Naive thymus-derived CD8-positive, alpha-beta T cell (primary cell): ENCODE measurements at places on chromosomes 5 and 9. TPM values are rescaled to one million over a fixed set of nuclear protein-coding genes. Genes with fewer than 3 reads are reported as not detected.

DNA sequence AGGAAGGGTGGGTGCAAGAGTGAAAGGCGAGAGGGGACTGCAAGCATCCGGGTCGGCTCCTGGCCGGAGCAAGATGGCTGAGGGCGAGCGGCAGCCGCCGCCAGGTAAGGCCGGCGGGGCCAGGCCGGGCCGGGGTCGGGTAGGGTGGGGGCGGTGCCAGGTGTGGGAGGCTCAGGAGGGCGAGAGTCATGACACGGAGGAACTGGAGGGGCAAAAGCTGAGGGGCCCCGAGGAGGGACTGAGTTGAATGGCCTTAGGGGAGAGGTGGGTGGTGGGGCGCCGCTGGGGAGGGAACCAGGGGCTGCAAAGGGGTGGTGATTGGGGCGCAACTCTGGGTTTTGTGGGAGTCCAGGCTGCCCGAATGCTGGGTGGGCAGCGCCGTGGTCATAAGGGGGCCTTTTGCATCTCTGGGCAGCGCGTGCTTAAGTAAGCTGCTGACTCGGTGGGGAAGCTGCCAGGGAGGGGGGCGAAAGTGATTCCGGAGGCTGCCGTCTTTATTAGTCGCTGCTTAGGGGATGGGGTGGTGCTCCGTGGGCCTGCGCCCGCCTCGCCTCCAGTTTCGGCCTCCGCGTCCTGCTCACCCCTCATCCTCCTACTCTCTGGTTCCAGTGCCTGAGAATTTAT lies 425 bp downstream of the PTPA start:
- peak overlapping the region; percentile 96 for H3K27ac ChIP-seq
- H3K36me3 ChIP-seq = peaks cover 2% of the 10 kb centered on the region
- H3K4me3 ChIP-seq = peak overlapping the region; percentile 97
- peaks cover 41% of the 10 kb centered on the region for H3K4me1 ChIP-seq

Gene CDX1
- total RNA-seq = not detected

- H3K36me3 ChIP-seq = no peaks in the 10 kb centered on the region
- no peak for DNase-seq
- H3K4me1 ChIP-seq = peaks cover 20% of the 10 kb centered on the region
- no peak overlapping the region for H3K4me3 ChIP-seq
These were observed 5.7 kb upstream of the SMC2 start for GRCh38 chr9:104088416-104088815.

Gene SHOC1
- not detected for total RNA-seq

GRCh38 chr5:59206132-59206581 lies 623.3 kb downstream of the RAB3C start:
- DNase-seq = no peak
- H3K27me3 ChIP-seq = no peaks in the 10 kb centered on the region
- H3K4me1 ChIP-seq = no peaks in the 10 kb centered on the region
- no peaks in the 10 kb centered on the region for H3K36me3 ChIP-seq
- no peak overlapping the region for H3K27ac ChIP-seq

Gene TNC
- not detected for total RNA-seq

Gene LCN1
- total RNA-seq = not detected

Gene NR5A1
- total RNA-seq = not detected

DNA sequence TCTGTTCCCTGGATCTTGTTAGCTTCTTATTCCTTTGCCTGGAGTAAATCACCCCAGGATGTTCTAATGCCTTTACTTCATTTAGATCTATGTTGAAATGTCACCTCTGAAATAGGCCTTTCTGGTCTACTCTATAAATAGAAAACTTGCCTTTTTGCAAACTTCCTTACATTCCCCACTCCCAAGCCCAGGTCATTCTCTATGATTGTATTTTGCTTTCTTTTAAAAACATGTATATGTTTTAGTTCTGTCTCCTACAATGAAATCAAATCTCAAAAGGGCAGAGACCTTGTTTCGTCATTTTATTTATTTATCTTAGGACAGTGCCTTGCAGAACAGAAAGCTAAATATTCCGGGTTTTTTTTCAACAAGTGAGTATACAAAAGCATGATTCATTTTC lies 1657.7 kb upstream of the C9orf72 start:
- no peaks in the 10 kb centered on the region for H3K4me1 ChIP-seq
- no peaks in the 10 kb centered on the region for H3K27me3 ChIP-seq
- no peak for DNase-seq
- H3K27ac ChIP-seq = no peak overlapping the region

DNA sequence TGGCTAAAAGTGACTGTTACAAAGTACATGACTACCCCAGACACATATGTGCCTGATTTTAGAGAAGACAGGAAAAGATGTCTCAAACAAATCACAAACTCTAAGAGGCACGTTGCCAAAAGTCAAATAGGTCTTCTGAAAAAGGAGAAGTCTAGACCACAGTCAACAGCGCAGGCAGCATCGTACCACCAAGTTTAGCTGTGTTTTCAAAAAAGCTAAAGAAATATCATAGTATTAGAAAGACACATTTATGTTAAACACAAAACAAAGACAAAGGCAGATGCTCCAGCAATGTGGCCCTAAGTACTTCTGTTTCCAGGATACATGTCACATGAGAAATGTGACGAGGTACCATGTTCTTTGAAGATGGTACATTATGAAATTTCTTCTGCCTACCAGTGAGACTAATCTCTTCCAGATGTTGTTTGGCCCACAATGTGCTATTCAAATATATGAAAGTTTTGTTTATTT lies 43.5 kb downstream of the LPAR1 start:
- H3K27ac ChIP-seq = no peak overlapping the region
- H3K4me1 ChIP-seq = no peaks in the 10 kb centered on the region

- H3K27me3 ChIP-seq = peaks cover 35% of the 10 kb centered on the region
- no peak overlapping the region for H3K27ac ChIP-seq
- H3K4me3 ChIP-seq = peak overlapping the region; percentile 72
- H3K36me3 ChIP-seq = no peaks in the 10 kb centered on the region
- DNase-seq = no peak
These were observed 975 bp downstream of the OCLN start for GRCh38 chr5:69493396-69494133.

GRCh38 chr5:93384995-93385394 lies 196.0 kb downstream of the NR2F1-AS1 start:
- no peaks in the 10 kb centered on the region for H3K4me1 ChIP-seq
- no peak overlapping the region for H3K27ac ChIP-seq
- peaks cover 3% of the 10 kb centered on the region for H3K27me3 ChIP-seq
- no peak overlapping the region for H3K4me3 ChIP-seq
- DNase-seq = no peak

DNA sequence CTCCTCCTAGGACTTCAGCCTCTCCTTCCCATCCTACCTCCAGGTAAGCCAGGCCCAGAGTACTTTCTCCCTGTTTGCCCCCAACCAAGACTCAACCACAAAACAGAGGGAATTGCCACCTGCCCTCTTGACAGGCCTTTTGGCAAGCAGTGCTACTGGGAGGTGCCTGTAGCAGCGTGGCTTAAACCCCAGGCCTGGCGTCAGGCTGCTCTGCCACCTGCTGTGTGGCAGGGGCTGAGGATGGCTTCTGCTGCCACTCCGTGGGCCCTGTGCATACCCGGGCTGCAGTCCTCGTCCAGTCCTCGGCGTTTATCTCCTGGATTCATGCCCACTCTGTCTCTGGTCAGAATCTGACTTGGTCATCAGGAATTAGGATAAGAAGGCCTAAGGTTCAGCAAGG lies 163.1 kb downstream of the PAX5 start:
- peaks cover 18% of the 10 kb centered on the region for H3K27me3 ChIP-seq
- no peak overlapping the region for H3K4me3 ChIP-seq
- no peaks in the 10 kb centered on the region for H3K4me1 ChIP-seq

Gene MUSK
- total RNA-seq = not detected

DNA sequence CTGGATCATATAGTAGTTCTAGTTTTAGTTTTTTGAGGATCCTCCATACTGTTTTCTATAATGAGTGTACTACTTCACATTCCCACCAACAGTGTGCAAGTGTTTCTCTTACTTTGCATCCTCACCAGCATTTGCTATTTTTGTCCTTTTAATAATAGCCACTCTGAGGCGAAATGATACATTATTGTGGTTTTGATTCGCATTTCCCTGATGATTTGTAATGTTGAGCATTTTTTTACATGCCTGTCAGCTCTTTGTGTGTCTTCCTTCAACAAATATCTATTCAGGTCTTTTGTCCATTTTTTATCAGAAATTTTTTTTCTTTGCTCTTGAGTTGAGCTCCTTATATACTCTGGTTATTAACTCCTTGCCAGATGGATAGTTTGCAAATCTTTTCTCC lies 114.0 kb downstream of the ADAMTSL1 start:
- no peaks in the 10 kb centered on the region for H3K36me3 ChIP-seq
- H3K27me3 ChIP-seq = no peaks in the 10 kb centered on the region
- no peak overlapping the region for H3K27ac ChIP-seq
- no peak for DNase-seq
- H3K4me3 ChIP-seq = no peak overlapping the region
- no peaks in the 10 kb centered on the region for H3K4me1 ChIP-seq

Gene PCDHA12
- total RNA-seq = not detected

DNA sequence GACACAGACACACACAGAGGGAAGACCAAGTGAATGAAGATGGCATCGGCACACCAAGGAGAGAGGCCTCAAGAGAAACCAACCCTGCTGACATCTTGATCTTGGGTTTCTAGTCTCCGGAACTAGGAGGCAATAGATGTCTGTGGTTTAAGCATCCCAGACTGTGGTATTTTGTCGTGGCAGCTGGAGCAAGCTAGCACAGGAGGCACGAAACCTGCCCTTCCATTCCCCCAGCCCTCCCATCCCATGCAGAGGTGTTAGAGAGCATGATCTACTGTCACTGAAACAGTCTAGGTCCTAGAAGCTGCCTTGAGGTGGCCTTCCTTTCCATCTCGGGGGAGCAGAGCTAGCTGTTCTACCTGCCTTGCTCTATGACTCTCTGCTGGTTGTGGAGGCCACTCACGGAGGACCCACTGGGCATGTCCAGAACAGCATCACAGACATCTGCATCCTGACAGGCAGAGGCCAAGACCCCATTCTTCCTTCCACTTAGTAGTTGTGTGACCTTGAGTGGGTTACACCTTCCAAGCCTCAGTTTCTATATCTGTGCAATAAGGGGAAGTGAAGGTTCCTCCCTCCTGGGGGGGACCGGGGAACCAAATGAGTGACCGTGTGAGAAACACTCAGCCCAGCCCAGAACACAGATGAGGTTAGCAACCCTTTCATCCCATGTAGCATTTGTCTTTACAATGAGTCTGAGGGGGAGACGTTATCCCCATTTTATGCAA lies 134.3 kb upstream of the BOD1 start:
- no peak for DNase-seq
- H3K4me1 ChIP-seq = no peaks in the 10 kb centered on the region
- H3K36me3 ChIP-seq = no peaks in the 10 kb centered on the region
- no peaks in the 10 kb centered on the region for H3K27me3 ChIP-seq
- no peak overlapping the region for H3K4me3 ChIP-seq
- H3K27ac ChIP-seq = no peak overlapping the region

DNA sequence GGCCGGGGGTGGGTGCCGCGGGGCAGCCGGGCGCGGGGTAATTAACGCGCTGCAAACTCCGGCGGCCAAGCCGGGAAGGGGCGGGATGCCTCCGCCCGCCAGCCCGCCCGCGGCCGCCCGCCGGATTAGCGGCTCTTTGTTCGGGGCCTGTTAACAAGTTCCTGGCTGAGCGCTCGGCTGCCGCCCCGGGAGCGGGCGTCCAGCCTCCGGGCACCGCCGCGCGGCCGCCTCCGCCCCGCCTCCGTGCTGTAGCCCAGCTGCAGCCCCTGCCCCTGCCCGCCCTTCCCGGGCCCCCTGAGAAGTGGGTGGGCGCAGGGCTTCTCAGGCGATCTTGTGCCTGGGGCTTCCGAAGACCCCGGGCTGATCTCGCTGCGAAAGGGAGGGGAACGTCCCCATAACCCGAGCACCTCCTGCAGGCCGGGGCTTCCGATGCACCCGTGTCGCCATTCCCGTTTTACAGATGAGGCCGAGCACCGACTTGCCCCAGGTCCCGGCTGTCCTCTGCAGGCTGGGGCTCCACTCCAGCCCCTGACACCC lies 7.5 kb downstream of the UNC5A start:
- H3K4me1 ChIP-seq = peaks cover 13% of the 10 kb centered on the region
- no peaks in the 10 kb centered on the region for H3K36me3 ChIP-seq
- H3K27ac ChIP-seq = no peak overlapping the region
- DNase-seq = no peak

Gene CD72
- total RNA-seq = 8.0 TPM

Gene SPINK13
- not detected for total RNA-seq

DNA sequence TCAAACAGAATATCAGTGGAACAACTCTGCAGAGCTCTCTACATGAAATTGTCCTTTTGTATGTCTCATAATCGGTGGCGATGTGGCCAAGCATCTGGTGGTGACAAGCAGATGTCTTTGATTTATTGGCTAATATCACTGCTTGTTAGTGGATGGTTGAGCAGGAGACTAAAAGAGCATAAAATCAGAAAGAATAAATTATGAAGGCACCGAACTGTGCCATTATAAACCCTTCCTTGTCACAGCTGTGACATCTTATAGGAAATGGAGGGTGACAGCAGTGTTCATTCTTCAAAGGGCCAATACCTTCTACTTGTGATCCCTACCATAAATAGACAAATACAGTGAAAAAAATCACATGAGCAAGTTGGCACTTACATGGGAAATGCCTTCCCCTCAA lies 1404.3 kb downstream of the MAT2B start:
- no peak for DNase-seq
- no peak overlapping the region for H3K4me3 ChIP-seq
- no peaks in the 10 kb centered on the region for H3K27me3 ChIP-seq
- H3K27ac ChIP-seq = no peak overlapping the region

DNA sequence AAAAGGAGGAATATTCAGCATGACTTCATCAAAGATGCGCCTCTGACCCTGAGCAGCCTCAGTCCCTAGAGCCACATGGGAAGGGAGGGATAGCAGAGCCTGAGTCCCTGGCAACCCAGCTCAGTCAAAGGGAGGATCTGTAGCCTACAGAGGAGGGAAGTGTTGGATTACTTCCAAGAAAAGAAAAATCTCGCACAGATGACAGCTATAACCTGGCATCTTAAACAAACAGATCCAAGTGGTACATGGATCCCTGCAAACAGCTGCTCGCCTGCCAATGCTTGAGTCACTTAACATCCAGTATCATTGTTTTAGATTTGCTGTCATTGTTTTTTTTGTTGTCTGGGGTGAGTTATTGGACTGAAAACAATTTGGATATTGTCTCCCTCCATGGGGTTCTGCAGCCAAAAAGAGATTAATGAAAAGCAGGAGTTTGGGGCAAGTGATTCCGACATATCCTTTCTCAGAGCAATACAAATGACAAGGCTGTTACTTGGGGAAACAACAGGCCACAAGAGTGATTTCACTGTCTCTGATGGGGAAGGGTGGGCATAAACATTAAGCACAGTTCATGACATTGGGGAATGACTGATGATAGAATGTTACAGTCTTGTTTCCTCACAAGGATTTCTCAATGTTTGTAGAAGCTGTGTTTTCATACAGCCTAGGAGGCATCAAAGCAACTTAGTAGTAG lies 153.5 kb upstream of the KIF2A start:
- H3K4me1 ChIP-seq = no peaks in the 10 kb centered on the region
- H3K27ac ChIP-seq = no peak overlapping the region
- DNase-seq = no peak
- H3K36me3 ChIP-seq = peaks cover 2% of the 10 kb centered on the region
- peaks cover 8% of the 10 kb centered on the region for H3K27me3 ChIP-seq
- no peak overlapping the region for H3K4me3 ChIP-seq

GRCh38 chr9:108383796-108384195 lies 472.0 kb downstream of the ACTL7B start:
- DNase-seq = no peak
- H3K27me3 ChIP-seq = no peaks in the 10 kb centered on the region
- H3K4me3 ChIP-seq = no peak overlapping the region

GRCh38 chr5:8644377-8644776 lies 775.4 kb downstream of the MTRR start:
- no peaks in the 10 kb centered on the region for H3K27me3 ChIP-seq
- no peak for DNase-seq
- H3K4me3 ChIP-seq = no peak overlapping the region
- no peaks in the 10 kb centered on the region for H3K4me1 ChIP-seq
